Endothelial cell (in vitro differentiated cells): ENCODE measurements at places on chromosomes 5 and 9. TPM values are rescaled to one million over a fixed set of nuclear protein-coding genes. Genes with fewer than 3 reads are reported as not detected.

SLC36A2 gene
- not detected for total RNA-seq

CYSRT1 gene
- total RNA-seq, result 1.4 TPM

INIP gene
- 20.8 TPM for total RNA-seq

IL31RA gene
- total RNA-seq, result 0.82 TPM

STPG3 gene
- total RNA-seq, result not detected

DMXL1 gene
- total RNA-seq, result 24.9 TPM

SLC27A6 gene
- total RNA-seq, result 0.28 TPM

CDKN2B gene
- total RNA-seq, result 1.8 TPM

MARCOL gene
- not detected for total RNA-seq

PFN3 gene
- not detected for total RNA-seq

CFAP157 gene
- 0.85 TPM for total RNA-seq

STOM gene
- 16.1 TPM for total RNA-seq

SH3RF2 gene
- total RNA-seq, result 0.23 TPM

C5orf22 gene
- 26.0 TPM for total RNA-seq

FOXD4 gene
- total RNA-seq, result 0.49 TPM

DNA sequence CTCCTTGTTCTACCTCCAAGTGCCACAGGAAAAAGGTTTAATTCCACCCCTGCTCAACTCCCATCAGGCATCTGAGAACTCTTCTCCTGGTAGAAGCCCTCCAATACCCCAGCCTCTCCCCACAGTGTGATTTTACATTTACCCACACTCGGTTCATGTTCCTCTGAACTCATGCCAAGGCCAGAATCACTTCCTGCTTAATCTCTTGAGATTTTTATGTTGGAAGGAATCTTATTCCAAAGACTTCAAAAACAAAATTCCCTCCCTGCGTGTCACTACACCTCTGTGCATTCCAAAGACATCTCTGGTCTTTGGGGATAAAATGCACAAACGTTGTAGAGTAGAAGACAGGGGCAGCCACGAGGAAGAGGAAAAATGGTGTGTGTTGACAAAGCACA lies 186.8 kb downstream of the ACTL7B start:
- no peak for DNase-seq

- no peak for DNase-seq
Measured at GRCh38 chr9:76181020-76181641, 213.1 kb downstream of the RFK start.

GRCh38 chr5:157030692-157031091 lies 28.2 kb downstream of the HAVCR1 start:
- no peak for DNase-seq

DNA sequence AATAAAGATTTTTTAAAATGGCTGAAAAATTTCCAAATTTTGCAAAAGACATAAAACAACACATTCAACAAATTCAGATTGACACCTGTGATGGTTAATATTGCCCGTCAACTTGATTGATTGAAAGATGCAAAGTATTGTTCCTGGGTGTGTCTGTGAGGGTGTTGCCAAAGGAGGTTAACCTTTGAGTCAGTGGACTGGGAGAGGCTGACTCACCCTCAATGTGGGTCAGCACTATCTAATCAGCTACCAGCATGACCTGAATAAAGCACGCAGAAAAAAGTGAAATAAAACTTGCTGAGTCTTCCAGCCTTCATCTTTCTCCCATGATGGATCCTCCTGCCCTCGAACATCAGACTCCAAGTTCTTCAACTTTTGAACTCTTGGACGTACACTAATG lies 868.0 kb upstream of the CTNND2 start:
- DNase-seq, result no peak

- DNase-seq, result no peak
Measured at GRCh38 chr9:84485539-84485938, 145.0 kb upstream of the SLC28A3 start.

DNA sequence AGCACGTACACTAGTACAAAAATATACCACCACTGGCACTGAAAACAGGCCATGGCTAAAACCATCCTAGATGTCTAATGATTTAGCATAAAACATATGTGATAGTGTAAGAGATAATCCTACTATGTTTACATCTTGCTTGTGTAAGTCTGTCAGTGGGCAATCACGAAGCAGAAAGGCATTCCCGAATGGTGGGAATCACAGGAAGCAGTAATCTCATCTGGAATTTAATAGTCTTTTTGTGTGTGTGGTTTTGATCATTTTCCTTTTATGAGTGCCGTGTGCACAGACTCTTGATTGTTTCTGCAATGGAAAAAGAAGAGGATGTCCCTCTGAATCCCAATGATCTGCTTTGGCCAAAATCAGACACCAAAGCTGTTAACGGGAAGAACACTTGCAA lies 200.5 kb downstream of the EBF1 start:
- no peak for DNase-seq

DNA sequence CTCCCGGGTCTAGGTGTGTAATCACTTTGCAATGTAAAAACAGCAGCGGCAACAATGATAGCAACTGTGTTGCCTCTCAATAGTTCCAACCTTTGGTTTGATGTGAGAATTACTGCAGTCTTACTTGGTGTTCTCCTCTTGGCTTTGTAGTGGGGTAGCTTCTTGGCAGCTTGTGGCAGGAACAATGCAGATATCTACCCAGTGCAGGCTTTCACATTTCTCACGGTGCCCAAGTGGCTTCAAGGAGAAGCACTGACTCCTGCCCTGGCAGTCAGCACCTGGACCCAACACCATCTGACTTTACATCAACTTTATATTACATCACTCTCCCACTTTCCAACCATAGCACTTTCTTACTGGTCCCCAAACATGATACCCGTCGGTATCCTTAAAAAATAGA lies 28.4 kb upstream of the TIFAB start:
- DNase-seq, result no peak

DNA sequence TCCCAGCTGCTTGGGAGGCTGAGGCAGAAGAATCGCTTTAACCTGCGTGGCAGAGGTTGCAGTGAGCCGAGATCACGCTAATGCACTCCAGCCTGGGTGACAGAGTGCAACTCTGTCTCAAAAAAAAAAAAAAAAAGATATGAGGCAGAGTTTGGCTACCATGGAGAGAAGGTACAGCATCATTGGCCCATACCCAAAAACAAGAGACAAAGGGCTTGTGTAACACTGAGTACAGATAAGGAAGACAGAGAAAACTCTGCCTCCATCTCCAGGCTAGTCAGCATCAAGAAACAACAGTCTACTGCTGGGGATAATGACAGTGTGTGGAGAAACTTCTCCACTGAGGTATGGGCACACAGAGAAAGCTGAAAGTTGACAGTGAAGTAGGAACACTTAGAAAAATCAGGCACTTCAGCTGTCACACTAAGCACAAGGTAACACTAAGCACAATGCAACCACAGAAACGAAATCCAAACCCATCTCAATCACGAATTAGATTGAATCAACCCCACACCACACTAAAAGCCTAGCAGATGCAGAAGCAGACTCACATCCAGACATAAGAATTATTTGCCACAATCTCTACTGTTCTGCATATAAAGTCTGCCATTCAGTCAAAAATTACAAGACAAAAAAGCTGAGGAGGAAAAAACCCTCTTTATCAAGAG lies 10.5 kb downstream of the PJA2 start:
- no peak for DNase-seq

- no peak for DNase-seq
Measured at GRCh38 chr9:90393365-90394152, 249.1 kb downstream of the DIRAS2 start.

GRCh38 chr5:60207040-60207439 lies 313.5 kb upstream of the PDE4D start:
- DNase-seq, result no peak

DNA sequence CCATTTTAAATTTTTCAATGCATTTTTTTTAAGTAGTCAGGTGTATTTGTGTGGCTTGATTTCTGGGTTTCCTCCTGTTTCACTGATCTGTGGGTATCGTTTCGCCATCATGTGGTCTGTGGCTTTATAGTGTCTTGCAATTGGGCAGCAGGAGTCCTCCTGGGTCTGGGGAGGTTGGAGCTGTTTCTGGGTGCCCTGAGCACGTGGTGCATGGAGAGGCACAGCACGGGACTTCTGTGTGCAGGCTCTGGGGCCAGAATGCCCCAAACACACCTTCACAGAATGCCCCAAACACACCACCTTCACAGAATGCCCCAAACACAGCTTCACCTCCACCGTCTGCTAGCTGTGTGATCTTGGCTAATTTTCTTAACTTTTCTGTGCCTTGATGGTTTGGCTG lies 82.6 kb upstream of the COL5A1 start:
- no peak for DNase-seq

GRCh38 chr9:105333076-105333475 lies 88.6 kb downstream of the SLC44A1 start:
- no peak for DNase-seq

DNA sequence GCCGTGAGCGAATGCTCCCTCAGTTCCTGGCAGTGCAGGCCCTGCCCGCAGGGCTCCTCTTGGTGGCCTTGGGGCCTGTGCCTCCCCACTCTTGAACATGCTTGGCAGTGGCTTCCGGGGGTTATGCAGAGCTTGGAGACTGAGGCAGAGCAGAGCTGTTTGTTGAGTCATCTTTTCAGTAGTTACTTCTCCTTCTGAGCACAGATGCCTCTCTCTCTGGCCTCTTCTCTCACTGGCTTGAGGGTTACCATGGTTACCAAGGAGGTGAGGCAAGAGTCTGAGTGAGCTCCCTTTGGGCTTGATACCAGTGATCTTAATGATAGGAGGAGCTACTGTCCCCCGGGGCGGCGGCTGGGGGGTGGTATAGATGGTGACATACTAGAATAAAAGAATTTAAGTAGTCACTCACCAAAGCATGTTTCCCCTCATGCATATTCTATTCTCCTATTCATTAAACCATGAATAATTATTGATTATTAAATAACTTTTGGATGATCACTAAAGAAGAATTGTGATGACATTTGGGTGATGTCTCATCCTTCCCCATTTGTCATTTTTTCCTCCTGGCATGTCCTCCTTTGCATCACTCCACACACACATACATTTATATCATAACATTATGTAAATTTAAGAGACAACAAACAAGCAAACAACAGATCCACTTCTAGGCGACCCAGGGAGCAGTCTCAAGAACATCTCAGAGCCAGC lies 111.1 kb downstream of the ARHGAP26 start:
- DNase-seq, result no peak

DNA sequence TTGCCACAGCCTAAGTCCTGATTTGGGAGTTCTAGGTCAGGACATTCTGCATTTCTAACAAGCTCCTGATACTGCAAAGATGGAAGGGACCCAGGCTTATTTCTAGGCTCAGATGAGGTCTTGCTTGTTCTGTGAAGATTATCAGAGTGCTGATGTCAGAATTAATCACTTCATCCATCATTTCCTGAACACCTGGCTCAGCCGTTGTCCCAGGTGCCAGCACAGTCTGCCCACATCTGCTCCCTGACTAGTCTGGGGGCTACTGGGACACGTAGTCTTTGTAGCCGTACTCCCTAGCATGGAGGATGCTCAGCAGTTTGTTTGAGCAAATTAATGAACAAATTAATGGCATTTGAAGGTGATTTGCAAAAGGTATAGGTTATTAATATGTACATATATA lies 17.9 kb upstream of the SPINK4 start:
- no peak for DNase-seq

- DNase-seq, result no peak
Measured at GRCh38 chr9:18741945-18742344, 268.0 kb downstream of the ADAMTSL1 start.

GRCh38 chr9:134643222-134643671 lies 1.6 kb downstream of the COL5A1 start:
- DNase-seq, result no peak

GRCh38 chr5:59238126-59238902 lies 655.2 kb downstream of the PDE4D start:
- DNase-seq, result no peak

DNA sequence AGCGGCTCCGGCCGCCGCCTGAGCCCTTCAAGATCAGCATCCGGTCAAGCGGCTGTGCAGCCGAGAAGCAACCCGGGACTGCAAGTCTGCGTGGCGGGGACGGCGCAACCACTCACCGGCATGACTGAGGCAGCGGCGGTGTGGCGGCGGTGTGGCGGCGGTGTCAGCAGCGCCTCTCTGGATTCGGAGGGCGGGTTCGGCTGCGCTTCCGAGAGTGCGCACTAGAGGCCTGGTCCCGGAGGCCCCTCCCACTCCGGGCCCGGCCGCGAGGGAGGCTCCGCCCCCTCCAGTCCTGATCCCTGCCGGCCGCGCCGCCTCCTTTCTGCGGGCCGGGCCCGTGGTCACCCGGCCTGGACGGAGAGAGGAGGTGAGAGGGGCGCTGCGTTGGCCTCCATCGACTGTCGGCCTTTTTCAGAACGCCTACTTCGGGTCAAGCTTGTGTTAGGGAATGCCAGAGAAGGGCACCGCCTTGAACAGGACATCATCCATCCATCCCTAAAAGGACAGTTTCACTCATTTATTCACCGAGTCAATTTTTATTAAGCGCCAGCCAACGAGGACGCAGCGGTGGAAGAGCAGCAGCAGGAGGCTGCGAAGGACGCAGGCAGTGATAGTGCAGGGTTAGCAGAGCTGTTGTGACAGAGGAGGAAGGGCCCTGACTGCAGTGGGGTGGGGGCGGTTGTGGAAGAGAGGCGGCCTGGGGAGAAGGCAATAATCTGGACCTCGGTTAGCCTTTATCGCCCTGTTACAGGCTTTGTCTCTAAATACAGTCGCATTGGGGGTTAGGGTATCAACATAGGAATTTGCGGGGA lies at the start of gene ATOX1:
Gene ATOX1, minus strand, starts transcription at position 202 of the 812 bp plus-strand sequence. Its CDS starts 80 bp downstream, at position 122.
- DNase-seq, result peak; percentile 96

- DNase-seq, result no peak
Measured at GRCh38 chr5:33526755-33527154, 86.0 kb downstream of the TARS1 start.

GRCh38 chr5:173236531-173237142 lies 1.6 kb upstream of the NKX2-5 start:
- DNase-seq, result no peak

GRCh38 chr5:119031011-119031886 lies 39.6 kb upstream of the DMXL1 start:
- DNase-seq, result no peak

- no peak for DNase-seq
Measured at GRCh38 chr9:129200255-129200654, 22.2 kb upstream of the IER5L start.

DNA sequence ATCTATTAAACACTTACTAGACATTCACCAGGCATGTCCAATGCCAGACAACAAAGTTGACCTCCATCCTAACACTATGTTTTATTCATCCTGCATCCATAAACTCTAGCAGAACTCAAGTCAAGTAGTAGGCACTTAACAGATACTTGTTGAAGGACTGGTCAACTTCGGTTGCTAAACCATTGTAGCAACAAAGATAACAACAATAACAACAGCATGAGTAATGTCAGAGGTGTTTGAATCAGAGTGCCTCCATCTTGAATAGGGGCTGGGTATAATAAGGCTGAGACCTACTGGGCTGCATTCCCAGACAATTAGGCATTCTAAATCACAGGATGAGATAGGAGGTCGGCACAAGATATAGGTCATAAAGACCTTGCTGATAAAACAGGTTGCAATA lies 180.5 kb upstream of the ZNF462 start:
- no peak for DNase-seq

- DNase-seq, result peak; percentile 83
Measured at GRCh38 chr9:137129456-137130175, 9.3 kb upstream of the GRIN1 start.

GRCh38 chr5:167923396-167923795 lies 368.0 kb upstream of the WWC1 start:
- DNase-seq, result no peak
